ENCODE measurements at places on chromosomes 7 and 10.

GRCh38 chr10:97633921-97634320 lies 621 bp upstream of the MORN4 start:
- peak; percentile 38 for DNase-seq

DNA sequence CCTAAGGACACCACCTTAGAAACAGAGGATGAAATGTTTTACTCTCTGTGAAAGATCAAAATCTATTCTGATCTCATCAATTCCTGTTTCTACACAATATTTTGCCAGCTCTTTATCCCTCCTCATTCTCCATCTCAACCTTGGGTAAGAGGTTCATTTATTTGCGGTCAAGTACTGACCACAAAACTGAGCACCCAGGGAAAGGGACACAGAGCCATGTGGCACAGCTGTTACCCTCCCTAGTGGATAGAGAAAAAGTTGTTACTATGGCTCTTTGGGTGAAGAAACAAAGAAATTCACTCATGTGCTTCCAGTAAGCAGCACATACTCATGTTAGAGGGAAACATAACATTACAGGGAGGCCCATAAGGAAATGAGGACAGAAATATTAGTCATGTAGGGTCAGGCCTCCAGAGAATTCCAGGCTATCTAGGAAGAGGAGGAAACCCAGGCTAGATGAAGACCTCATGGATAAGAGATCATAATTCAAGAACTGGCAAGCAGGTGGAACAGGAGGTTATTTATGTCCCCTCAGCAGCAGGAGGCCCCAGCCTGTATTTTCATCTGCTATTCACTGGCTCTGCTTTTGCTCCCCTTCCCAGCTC lies 114.5 kb downstream of the ATE1 start:
- no peak for DNase-seq

DNA sequence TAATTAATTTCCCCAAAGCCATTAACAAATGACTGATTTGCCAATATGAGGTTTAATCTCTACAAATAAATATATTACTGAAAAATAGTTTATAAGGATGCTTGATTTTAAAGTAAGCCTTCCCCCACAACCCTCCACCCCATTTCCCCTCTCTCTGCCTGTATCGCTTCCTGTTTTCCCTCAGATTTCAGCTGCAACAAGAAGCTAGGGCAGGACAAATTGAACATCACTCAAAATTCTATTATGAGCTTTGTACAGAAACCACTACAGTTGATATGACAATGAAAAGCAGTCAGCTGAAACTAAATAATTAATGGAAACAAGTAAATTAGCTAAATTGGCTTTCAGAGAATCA lies 109.0 kb upstream of the SP4 start:
- no peak for DNase-seq

- no peak for DNase-seq
Measured at GRCh38 chr10:29731760-29732159, 97.0 kb upstream of the SVIL start.

- no peak for DNase-seq
Measured at GRCh38 chr10:24503461-24504320, 220.0 kb downstream of the ARHGAP21 start.

DNA sequence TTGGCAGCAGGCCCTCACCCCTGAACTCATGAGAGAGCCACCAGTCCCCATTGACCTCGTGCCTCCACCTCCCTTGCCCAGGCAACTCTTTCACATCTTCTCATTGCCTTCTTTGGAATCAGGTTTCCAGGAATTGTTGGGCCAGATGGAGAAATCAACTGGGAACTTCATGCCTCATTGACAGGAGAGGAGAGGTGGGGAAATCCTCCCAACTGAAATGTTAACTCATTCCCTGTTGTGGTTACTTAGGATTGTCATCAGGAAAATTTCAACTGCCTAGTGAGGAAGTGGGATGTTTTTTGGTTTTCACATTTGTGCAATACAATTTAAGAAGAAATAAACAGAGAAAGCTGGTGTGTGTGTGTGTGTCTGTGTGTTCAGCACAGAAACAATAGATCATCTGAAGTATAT lies 106.6 kb upstream of the INHBA start:
- DNase-seq = no peak

DNA sequence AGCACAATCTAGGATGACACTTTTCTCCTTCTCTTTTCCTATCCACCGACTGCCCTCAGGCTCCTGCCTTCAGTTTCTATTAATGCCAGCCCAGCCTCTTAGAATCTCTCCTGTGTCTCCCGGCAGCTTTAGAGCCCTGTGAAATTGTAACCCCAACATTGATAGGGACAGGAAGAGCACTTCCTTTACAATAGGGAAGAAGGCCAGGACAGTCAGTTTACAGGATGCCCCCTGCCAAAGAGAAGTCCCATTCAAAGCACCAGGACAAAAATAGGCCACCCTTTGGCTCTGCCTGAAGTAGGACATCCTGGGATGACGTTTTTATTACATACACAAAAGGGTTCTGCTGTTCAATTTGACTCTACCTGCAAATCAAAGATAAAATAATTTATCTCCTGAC lies 64.7 kb upstream of the ANK3 start:
- DNase-seq = no peak

- no peak for DNase-seq
Measured at GRCh38 chr10:49652421-49653272, 26.8 kb upstream of the C10orf53 start.

- DNase-seq = peak; percentile 14
Measured at GRCh38 chr7:106153891-106154449, 41.9 kb upstream of the SYPL1 start.

DNA sequence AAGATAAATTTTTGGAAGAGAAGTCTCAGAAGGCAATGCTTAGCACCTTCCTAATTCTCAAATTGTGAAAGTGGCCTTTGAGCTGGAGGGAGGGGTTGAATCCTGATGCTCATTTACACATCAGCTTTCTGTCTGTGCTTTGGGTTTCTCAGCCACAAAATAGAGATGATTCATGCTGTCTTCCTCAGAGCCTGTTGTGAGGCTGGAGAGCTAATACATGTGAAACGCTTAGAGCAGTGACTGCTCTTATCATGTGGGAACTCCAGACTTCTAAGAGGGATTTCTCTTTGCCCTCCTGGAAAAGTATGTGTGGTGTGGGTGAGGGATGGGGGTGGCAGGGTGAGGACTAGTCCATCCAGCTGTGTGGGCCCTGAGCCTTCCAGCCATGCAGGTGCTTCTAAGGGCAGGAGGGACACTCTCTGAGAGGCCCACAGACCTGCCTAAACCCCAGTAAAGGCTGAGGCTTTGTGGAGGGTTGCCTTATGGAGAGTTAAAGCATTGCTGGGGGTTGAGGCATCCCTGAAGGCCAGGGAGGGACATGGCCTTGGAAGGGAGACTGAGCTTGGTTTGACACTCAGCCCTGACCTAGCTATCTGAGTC lies 4.8 kb upstream of the EVX1 start:
- DNase-seq = no peak

DNA sequence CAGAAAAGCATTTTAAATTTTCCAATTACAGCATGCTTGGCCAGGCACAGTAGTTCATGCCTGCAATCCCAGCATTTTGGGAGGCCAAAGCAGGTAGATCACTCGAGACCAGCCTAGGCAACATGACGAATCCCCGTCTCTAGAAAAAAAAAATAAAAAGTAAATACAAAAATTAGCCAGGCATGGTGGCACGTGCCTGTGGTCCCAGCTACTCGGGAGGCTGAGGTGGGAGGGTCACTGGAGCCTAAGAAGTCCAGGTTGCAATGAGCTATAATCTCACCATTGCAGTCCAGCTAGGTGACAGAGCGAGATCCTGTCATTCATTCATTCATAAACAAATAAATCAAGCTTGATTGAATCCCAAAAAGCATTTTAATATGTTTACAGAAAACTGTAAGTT lies 234.9 kb downstream of the PARD3 start:
- no peak for DNase-seq

- no peak for DNase-seq
Measured at GRCh38 chr7:71972534-71972933, 439.6 kb downstream of the CALN1 start.

GRCh38 chr7:27178366-27178765 lies 4.2 kb upstream of the HOXA10 start:
- DNase-seq = no peak

DNA sequence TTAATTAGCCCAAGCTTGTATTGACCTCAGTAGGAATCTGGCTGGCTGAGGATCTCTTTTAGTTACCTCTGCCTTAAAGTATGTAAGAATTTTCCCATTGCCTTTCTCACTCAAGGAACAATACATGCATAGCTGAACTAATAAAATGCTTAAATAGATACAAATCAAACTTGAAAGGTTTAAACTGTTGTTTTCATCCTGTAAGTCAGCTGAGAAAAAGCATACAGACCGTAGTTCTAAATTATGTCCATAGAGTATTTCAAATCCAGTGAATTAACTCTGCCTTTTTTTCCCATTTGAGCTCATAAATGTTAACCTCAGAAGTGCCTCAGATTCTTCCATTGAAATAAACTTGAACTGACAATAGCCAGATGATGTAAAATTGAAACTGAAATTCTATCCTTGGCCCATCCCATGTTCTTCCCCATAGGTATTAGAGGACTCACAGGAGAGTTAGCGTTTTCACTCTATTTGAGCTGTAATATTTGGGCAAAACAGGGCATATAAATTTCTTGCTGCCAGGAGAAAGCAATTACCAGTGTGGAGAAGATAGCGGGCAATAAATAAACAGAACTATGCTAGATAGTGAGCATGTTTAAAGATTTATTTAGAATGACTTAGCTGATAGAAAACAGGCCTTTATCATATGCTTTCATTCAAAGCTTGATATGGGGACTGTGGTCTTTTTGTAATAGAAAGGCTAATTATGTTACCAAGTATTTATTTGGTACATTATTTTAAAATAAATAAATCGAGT lies 163.7 kb downstream of the WNT2 start:
- no peak for DNase-seq

DNA sequence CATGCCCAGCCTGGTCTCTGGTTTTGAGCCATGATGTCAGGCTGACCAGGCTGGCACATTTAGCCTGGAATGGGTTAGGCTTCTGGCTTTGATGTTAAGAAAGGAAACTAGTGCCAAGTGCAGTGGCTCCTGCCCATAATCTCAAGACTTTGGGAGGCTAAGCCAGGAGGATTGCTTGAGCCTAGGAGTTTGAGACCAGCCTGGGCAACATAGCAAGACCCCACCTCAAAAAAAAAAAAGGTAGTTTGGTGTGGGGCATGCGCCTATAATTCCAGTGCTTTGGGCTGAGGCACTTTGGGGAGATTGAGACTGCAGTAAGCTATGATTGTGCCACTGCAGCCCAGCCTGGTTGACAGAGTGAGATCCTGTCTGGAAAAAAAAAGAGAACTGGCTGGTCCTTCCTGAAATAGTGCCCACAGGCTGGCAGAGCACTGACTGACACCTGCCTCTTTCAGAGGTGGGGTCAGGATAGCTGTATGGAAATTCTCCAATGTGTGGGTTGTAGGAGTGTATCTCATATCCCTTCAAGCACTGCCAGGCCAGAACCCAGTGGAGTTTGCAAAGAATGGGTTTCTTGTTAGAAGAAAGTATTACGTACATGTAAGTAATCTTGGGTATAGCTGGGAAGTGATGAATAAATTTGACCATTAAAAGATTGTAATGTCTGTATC lies 61.3 kb downstream of the KAT6B start:
- no peak for DNase-seq

DNA sequence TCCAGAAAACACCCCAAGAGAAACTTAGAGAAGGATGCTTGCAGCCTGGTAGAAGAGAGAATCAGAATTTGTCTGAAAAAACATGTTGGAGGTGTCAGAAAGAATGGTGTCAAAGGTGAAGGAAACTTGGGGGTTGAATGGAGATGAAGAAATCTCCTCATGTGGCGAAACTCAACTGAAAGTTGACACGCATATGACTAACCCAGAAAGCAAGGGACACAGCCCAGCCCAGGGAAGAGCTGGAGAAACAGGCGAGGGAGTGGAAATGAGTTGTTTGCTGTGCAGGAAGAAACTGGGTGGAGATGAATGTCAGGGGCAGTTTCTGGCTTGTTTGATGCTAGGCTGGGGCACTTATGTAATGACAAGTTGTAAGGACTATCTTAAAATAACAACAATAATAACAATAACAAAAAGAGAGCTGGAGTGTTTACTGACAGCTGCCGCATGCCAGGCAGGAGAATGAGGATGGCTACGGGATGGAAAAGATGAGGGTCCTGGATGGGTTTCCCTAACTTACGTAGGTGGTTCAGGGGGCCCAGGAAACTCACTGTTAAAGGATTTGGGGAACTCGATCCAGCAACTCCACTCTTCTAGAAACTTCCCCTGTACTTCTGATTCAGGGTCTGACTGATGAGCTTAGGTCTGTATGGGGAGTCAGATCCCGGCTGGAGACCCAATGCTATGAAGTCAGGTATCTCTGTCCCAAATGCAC lies 57.4 kb downstream of the MAP3K8 start:
- no peak for DNase-seq

DNA sequence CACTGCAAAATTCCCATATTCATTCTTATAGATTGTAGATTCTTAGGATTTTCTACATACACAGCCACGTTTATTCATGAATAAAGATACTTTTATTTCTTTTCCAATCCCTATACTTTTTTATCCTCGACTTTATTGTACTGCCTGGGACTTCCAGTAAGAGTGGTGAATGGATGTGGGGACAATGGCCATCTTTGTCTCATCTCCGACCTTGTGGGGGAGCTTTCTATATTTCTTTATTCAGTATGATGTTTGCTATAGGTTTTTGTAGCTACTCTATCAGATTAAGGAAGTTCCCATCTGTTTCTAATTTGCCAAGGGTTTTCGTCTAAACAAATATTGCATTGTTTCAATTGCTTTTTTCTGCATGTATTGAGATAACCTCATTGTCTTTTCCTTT lies 184.3 kb downstream of the FOXP2 start:
- DNase-seq = no peak

- DNase-seq = no peak
Measured at GRCh38 chr7:91946549-91946948, 5.9 kb downstream of the AKAP9 start.

GRCh38 chr10:119652361-119652730 lies 1.2 kb downstream of the BAG3 start:
- DNase-seq = peak; percentile 33

GRCh38 chr10:110500515-110500905 lies 2.8 kb downstream of the DUSP5 start:
- no peak for DNase-seq

DNA sequence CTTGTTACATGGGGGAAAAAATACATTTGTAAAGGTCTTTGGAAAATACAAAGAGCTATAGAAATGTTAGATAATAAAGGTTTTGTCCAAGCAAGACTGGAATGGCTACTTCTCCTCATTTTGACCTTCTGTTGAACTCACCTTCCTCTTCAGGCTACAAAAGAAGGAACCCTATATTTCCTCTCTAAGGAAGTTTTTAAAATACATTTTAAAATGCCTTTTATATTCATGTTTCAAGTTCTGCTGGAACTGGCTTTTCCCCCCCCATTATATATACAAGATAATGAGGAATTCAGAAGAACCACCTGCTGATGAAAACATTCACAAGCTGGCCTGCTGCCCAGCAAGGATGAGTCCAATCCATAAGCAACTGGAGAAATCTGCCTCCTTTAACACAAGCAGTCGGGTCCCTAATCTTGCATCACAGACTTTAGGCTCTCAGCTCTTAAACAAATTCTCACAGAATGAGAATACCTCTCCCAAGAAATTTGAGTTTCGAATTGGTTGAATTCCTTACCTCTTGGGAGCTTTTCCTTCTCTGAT lies 44.6 kb downstream of the MTERF1 start:
- no peak for DNase-seq

Measured in SHP77 treated with DMSO at 0.1 percent for 48 hours (cell line).